ENCODE measurements at places on chromosomes 2 and 18. TPM values are rescaled to one million over a fixed set of nuclear protein-coding genes. Genes with fewer than 3 reads are reported as not detected.

The SCYGR5 gene
- not detected for total RNA-seq

- DNase-seq = no peak
Observed at GRCh38 chr2:42937171-42937875, 144.9 kb upstream of the HAAO start.

The LBX2 gene
- 0.99 TPM for total RNA-seq

GRCh38 chr2:33208400-33208799 lies 261.6 kb downstream of the LTBP1 start:
- DNase-seq = no peak

Measured in renal cortical epithelial cell (primary cell).